ENCODE measurements at places on chromosomes 3 and 15. TPM values are rescaled to one million over a fixed set of nuclear protein-coding genes. Genes with fewer than 3 reads are reported as not detected.

CFAP91 gene
- not detected for total RNA-seq

DNA sequence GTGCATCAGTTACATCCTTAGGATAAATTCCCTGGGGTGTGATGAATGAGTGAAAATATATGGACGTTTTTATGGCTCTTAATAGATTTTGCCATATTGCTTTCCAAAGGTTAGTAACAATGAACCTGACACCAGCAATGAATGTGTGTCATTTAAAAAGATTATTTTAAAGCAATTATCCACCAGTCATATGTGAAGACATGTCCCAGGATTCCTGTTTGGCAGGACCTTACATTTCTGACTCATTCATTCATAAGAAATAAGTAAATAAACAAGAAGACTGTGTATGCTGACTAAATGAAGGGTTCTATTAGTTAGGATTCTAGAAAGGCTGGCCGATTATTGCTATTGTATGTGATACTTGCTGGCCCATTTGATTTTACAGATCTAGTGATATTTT lies 201.5 kb downstream of the SOX2 start:
- H3K27ac ChIP-seq: no peak overlapping the region
- no peaks in the 10 kb centered on the region for H3K4me1 ChIP-seq
- H3K27me3 ChIP-seq: peaks cover 3% of the 10 kb centered on the region
- H3K4me3 ChIP-seq: no peak overlapping the region

DNA sequence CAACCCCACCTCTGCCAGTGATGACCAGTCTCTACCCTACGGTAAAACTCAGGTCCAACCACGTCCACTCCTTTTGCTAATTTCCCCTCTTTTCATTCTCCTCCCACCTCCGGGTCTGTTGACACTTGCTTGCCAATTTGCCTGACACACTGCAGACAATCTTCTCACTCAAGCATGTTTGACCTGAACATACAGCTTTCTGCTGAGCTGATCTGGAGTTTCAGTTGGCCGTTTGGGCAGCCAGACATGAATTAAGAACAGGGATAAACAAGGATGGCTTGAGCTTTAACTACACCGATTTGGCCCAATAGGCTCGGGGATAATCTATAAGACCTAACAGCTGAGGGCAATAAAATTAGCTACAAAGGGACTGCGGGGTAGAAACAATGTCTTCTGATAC lies 758.6 kb upstream of the CFAP20DC start:
- no peaks in the 10 kb centered on the region for H3K27me3 ChIP-seq
- no peak overlapping the region for H3K27ac ChIP-seq
- DNase-seq: no peak
- H3K4me1 ChIP-seq: peaks cover 35% of the 10 kb centered on the region

DNA sequence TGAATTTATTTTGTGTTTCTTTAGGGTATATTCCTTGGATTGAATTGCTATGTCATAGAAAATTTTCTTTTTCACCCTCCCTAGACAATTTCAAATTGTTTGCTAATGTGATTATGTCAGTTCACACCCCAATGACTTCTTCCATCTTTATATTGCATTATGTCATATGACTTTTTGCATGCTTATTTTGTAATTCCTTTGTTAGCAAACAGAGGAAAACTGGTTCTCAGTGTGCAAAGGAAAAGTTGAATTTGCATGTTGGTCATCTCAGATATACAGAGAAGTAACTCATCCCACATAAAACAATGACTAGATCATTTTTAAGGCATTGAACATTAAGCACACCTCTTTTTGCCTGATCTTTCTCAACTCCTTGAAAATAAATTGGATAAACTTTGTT lies 3.3 kb upstream of the RNF13 start:
- H3K27ac ChIP-seq: no peak overlapping the region
- H3K4me3 ChIP-seq: no peak overlapping the region
- H3K36me3 ChIP-seq: no peaks in the 10 kb centered on the region
- H3K27me3 ChIP-seq: peaks cover 29% of the 10 kb centered on the region

GRCh38 chr3:126684218-126684751 lies 19.8 kb upstream of the CHCHD6 start:
- no peak overlapping the region for H3K27ac ChIP-seq
- no peak for DNase-seq
- H3K36me3 ChIP-seq: no peaks in the 10 kb centered on the region
- peaks cover 33% of the 10 kb centered on the region for H3K27me3 ChIP-seq
- no peak overlapping the region for H3K4me3 ChIP-seq
- H3K4me1 ChIP-seq: peaks cover 15% of the 10 kb centered on the region

- no peaks in the 10 kb centered on the region for H3K27me3 ChIP-seq
- no peaks in the 10 kb centered on the region for H3K4me1 ChIP-seq
- DNase-seq: no peak
- no peak overlapping the region for H3K27ac ChIP-seq
- no peak overlapping the region for H3K4me3 ChIP-seq
Observed at GRCh38 chr3:17138246-17139039, 253.7 kb downstream of the PLCL2 start.

DNA sequence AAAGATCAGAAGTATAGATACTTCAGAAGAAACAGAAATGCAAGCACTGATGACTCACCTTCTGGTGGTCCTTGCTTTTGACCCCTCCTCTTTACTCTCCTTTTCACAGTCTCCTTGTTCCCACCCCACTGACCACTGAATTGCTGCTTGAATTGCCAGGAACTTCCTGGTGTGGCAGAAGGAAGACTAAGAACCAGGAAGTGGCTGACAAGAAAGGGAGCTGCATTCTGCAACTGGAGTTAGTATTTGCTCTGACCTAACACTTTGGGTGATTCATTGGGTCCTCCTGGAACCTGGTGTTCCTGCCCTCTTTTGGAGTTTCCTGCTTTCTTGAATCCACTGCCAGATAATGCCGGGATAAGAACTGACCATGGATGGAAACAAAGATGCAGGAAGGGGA lies 23.0 kb downstream of the KY start:
- DNase-seq: no peak
- H3K4me1 ChIP-seq: no peaks in the 10 kb centered on the region
- H3K36me3 ChIP-seq: peaks cover 1% of the 10 kb centered on the region
- H3K27me3 ChIP-seq: peaks cover 15% of the 10 kb centered on the region
- H3K27ac ChIP-seq: no peak overlapping the region
- H3K4me3 ChIP-seq: no peak overlapping the region

DNA sequence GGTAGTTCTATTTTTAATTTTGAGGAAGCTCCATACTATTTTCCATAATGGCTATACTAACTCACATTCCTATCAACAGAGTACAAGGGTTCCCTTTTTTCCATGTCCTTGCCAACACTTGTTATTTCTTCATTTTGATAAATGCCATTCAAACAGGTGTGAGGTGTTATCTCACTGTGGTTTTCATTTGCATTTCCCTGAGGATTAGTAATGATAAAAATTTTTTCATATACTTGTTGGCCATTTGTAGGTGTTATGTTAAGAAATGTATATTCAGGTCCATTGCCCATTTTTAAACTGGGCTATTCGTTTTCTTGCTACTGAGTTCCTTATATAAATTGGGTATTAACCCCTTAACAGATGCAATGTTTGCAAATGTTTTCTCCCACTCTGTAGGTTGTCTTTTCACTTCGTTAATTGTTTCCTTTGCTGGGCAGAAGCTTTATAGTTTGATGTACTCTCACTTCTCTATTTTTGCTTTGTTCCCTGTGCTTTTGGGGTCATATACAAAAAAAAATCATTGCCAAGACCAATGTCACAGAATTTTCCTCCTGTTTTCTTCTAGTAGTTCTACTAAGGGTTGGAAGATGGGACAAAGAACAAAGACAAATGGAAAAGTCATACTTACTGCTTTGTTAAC lies 11.0 kb upstream of the VPS39 start:
- no peak for DNase-seq
- H3K27ac ChIP-seq: no peak overlapping the region
- H3K4me1 ChIP-seq: no peaks in the 10 kb centered on the region
- peaks cover 56% of the 10 kb centered on the region for H3K36me3 ChIP-seq
- H3K4me3 ChIP-seq: no peak overlapping the region
- no peaks in the 10 kb centered on the region for H3K27me3 ChIP-seq

DNA sequence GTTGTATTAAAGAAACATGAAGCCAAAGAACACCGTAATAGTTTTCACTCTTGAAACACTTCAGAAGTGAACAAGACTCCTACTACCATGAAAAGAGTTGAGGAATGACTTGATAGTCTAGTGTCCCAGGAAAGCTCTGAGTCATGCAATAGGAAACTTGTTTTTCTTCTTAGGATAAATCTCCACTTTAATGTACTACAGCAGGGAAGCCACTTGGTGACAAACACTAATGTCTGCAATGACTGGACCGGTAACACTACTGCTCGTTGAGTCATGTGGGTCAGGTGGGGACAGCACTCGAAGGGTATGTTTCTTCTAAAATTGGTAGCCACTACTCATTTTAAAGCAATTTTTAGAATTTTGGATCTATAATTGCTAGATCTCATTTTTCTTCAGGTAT lies 291.7 kb upstream of the CNTN3 start:
- no peaks in the 10 kb centered on the region for H3K36me3 ChIP-seq
- H3K27me3 ChIP-seq: no peaks in the 10 kb centered on the region
- no peak overlapping the region for H3K4me3 ChIP-seq
- no peaks in the 10 kb centered on the region for H3K4me1 ChIP-seq
- no peak overlapping the region for H3K27ac ChIP-seq

- no peak overlapping the region for H3K27ac ChIP-seq
- DNase-seq: no peak
- no peaks in the 10 kb centered on the region for H3K4me1 ChIP-seq
- no peaks in the 10 kb centered on the region for H3K27me3 ChIP-seq
Observed at GRCh38 chr3:165918657-165918979, 81.4 kb upstream of the BCHE start.

DNA sequence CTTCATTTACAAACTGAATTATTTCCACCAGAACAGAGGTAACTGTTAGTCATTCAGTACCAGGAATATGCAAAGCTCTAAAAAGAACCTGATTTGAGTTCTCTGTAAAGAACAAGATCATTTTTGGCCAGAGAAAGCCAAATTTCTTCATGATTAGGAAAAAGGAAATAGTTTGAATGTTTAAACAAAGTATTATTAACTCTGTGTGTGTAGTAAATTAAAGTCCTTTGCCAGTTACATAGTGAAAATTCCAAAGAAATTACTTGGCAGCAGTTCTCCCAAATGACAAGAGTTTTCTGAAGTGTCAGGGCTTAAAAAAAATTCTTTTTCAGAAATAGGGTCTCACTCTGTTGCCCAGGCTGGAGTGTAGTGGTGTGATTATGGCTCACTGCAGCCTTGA lies 24.5 kb downstream of the QTRT2 start:
- H3K4me1 ChIP-seq: peaks cover 3% of the 10 kb centered on the region
- H3K4me3 ChIP-seq: no peak overlapping the region
